ENCODE measurements at places on chromosomes 4 and X.
A peak's percentile ranks its signal among the peaks of the same experiment; 100 is the strongest.

DNA sequence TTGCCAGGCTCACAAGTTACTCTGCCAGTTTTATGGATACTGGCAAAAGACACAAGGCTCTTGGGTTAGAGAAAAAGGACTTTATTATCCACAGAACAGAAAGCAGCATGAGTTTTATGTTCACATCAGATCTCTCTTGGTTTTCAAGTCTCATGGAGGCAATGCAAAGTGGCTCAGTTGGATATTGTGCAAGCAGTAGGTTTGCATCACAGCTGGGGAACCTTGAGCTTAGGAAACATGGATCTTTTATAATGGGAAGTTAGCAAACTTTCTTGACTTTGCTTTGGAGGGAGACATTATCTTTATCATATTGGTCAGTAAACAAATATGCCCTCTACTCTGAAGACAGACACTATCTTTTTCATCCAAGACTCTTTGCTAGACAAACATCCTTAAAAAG lies 109.2 kb upstream of the GRPR start:
- DNase-seq, result no peak

DNA sequence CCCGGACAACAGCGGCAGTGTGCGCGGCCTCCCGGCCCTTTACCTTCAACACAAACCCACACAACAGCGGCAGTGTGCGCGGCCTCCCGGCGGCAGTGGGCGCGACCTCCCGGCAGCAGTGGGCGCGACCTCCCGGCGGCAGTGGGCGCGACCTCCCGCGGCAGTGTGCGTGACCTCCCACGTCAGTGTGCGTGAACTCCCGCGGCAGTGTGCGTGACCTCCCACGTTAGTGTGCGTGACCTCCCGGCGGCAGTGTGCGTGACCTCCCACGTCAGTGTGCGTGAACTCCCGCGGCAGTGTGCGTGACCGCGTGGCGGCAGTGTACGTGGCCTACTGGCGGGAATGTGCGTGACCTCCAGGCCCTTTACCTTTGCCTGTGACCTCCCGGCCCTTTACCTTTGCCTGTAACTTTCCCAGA lies 576.6 kb upstream of the FRG1 start:
- DNase-seq, result no peak

DNA sequence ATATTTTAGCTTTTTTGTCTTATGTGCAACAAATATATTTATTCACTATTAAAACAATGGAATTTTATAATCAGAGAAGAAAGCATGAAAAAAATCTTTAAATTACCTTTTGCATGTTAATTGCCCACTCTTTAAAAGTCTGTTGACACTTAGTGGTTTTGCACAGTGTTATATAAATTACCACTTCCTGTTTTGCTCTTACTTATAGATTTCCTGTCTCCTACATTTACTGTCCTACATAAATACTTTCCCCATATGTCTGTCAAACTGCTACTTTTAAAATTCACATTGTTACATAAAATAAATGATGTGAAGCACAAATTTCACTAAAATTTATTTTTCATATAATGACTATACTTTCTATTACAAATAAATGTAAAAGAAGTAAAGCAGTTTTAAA lies 161.1 kb upstream of the NDST4 start:
- DNase-seq, result no peak

DNA sequence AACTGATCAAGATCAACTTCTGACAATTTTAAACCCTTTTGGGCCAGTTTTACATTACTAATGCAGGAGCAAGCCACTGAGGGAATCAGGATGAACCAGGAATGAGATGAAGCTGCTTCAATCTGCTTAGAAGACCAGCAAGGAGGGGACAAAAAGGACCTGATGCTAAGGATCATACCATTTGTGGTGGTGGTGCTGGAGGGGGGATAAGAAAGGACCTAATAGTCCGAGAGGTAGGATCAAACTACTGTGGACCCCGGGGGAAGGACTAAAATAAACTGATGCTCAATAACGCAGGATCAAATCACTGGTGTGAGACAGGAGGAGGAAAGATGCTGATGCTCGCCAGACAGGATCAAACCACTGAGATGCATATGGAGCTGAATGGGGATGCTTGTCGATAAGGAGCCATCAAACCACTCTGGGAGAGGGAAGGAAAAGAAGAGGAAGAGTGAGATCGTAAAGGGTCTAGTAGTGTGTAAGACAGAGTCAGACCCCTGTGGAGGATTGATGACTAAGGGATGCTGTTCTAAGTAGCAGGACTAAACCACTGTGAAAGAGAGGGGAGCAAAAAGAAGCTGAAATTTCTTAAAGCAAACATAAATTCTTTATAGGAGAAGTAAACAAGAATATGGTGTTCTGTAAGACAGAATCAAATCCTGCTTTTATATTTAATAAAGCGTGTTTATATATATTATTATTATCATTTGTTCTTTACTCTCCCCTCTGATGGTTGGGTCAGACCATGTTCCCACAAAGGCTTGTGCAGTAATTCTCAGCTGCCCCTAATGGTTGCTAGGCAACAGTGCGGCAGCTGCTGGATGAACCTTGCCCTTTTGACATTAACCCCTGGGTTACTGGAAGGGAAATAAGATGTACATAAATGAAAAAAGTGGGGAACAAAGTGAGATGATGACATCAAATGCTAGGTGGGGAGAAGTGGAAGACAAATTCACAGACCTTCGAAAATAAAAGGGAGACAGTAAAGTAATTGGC lies 432.5 kb upstream of the FGF16 start:
- peak; percentile 89 for DNase-seq

DNA sequence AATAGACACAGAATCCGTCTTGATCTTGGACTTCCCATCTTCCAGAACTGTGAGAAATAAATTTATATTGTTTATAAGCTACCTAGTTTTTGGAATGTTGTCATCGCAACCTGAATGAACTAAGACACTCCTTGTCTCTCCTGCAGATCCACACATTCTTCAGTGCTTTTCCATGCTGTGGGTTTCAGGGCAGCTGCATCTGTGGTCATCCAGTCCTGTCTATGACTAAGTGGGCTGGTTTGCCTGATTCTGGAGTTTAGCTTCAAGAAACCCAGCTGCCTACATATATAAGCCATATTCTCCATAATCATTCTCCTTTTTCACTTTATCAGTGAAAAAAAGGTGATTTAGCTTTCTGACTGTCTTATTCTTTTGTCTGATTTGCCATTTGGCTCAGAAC lies 170.3 kb upstream of the KIT start:
- DNase-seq, result no peak

DNA sequence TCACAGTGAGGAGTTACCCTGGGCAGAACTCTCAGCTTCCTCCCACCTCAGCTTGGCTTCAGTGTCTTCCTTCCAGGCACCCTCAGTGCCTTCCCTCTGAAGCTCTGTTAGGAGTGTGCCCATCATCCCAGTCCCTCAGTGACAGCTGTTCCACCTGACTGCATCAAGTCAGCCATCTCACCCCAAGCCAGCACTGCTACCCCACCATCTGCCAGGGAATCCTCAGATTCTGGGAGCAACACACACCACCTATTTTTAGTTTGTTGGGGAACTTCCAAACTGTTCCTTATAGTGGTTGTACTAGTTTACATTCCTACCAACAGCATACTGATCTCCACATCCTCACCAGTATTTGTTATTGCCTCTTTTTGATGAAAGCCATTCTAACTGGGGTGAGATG lies 182.9 kb downstream of the RELL1 start:
- DNase-seq, result no peak

- no peak for DNase-seq
Observed at GRCh38 chrX:40085102-40085551, 12.6 kb downstream of the BCOR start.

GRCh38 chr4:36196145-36196913 lies 48.0 kb downstream of the ARAP2 start:
- no peak for DNase-seq

- peak; percentile 77 for DNase-seq
Observed at GRCh38 chrX:69121321-69122000, 43.8 kb downstream of the PJA1 start.

- DNase-seq, result no peak
Observed at GRCh38 chrX:5823903-5824302, 404.8 kb downstream of the NLGN4X start.

DNA sequence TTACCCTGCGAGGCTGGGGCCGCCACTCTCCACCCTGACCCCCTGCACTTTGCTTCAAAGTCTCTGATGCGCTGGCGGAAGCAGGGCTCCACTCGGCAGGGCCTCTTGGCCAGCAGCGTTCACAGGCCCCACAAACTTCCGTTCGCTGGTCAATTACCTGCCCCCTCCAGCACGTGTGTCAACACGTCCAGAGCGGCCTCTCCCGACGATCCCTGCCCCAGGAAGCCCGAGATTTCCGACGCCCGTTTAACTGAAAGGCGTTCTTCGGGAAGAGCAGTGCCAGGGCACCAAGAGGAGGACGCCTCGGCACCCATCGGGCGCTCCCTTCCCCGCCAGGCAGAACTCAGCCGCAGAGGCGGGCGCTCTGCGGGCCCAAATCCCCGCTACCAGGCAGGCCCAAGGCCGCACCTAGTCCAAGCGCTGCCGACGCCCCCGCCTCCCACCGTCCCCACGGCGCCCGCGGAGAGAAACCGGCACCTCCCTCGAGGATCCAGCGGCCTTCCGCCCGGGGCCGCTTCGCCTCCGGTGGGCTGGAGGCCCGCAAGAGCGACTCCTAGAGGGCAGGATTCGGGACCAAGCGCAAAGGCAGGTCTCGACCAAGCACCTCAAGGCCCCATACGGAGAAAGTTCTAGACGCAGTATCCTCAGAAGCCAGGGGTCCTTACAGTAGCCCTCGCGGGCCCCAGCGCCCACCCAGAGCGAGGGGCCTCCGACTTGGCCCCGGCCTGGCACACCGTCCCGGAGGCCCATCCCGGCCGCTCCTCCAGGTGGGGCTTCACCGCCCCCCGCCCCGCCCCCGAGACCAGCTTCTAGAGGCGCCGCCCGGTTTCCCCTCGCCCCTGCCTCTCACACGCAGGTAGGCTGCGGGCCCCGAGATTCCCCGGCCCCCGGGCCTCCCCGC lies 586 bp downstream of the BCAP31 start:
- peak; percentile 77 for DNase-seq

DNA sequence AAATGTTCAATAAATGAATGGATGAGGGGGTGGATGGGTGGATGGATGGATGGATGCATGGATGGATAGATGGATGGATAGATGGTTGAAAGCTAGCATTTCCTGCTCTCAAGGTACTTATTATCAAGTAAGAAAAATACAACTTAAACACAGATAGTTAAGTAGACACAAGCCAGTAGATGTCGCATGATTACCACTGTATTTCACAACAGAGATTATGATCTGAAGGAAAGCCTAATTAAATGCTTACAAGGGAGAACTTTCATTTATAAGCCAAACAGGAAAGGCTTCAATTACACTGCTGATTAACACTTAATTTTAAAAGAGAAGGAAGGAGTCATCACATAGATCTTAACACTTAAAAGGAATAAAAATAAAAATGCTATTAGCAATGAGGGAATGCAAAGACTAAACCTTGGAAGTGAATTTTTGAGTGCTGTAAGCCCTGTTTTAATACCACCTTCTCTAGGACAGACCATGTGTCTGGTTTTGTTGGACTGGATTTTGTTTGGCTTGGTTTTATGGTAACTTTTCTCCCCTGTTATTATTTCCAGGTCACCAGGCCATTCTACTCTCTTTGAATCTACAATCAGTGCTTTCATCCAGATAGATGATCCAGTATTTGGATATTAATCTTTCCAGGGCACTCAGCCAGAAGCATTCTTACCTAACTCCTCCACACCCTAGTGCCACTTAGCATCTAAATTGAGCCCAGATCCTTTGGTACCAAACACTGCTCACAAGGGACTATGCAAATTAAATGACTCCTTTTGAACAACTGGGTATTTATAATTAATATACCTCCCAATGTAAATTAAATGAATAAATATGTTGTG lies 75.5 kb upstream of the SLC39A8 start:
- DNase-seq, result peak; percentile 33

DNA sequence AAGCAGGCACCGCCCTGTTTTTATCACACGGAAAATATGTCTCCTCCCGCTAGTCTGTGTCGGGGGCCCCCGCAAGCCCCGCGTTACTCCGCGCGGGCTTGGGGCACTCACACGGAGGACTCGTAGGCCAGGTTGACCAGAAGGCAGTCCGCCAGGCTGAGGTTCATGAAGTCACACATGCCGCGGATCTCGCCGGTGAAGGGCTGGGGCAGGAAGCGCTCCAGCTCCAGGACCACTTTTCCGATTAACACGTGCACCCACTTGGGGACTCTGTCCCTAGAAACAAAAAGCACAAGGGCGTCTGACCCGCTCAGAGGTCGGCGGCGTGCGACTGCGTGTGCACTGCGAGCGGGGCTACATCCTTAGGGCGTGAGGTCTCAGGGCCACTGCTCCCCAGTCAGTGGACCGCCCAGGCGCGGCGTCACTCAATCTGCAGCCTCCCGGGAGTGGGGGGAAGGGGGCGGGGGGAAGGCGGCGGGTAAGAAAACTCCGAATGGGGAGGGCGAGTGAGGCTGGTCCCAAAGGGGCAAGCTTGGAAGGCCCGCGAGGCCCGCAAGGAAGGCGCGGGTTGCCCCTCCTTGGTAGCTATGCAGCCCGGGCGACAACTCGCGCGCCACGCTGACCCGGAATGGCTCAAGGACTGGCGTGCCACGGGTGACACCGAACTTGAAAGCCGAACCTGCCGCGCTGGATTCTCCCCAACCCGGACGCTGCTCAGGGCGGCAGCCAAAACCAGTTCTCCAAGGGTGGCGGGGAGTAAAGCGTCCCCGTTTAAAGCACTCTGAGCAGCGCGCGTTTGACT lies 722 bp downstream of the NAAA start:
- peak; percentile 68 for DNase-seq

DNA sequence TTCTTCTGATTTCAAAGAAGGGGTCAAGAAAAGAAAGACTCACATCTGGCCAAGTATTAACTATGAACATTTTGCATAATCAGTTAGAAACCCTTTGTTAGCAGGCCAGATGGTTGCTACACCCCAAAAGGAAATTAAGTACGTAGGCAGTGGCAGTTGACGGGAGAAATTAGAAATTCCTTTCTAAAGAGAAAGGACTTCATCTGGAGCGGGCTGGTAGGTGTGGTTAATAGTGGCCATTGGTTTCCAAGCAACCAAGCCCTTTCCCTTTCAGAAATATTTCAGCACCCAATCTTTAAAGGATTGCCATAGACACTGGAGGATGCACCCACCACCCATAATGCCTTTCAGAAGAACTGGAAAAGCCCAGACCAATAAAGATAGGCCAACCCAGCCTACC lies 235.7 kb upstream of the LDB2 start:
- DNase-seq, result no peak
